Activated CD4-positive, alpha-beta T cell treated with anti-CD3 and anti-CD28 coated beads, Interleukin-2, Interleukin-4, amounts not matched to agents 100 ng/mL and 50 ng/mL, durations not matched to agents 16 hours and 8 hours (primary cell): ENCODE measurements at places on chromosomes 11 and 22.

GRCh38 chr11:123704341-123704740 is 37.1 kb downstream of the ZNF202 start:
- no peak for DNase-seq

- DNase-seq, result no peak
Measured at GRCh38 chr11:82521427-82521826, 212.2 kb downstream of the FAM181B start.

DNA sequence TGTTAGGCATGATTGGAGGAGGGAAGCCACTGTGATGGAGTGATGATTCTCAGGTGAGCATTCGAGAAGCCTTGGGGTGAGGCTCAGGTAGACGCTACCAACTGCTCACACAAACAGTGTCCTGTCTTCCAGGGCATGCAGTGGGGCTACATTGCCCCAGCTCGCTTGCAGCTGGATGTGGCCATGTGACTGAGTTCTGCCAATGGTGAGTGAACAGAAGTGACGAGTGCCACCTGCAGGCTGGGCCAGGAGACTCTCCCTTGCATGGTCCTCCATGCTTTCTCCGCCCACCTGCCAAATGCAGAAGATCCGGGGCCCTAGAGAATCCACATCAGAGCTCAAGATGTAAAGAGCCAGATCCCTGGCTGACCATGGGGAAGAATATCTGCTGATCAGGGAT is 195.9 kb downstream of the BCR start:
- peak; percentile 50 for DNase-seq

DNA sequence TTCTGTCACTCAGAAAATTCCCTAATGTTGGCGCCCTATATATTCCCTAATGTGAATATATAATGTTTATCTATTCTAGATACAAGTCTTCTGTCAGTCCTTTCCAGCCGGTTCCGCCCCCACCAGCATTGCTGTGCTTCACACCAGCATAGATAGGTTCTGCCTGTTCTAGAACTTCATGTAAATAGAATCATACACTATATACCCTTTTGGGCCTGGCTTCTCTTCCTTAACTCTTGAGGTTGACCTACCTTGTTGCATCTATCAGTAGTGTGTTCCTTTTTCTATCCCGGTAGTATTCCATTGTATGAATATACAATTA is 34.6 kb downstream of the OTOG start:
- DNase-seq, result no peak

GRCh38 chr11:127612607-127613006 is 612.0 kb upstream of the KIRREL3 start:
- DNase-seq, result no peak

DNA sequence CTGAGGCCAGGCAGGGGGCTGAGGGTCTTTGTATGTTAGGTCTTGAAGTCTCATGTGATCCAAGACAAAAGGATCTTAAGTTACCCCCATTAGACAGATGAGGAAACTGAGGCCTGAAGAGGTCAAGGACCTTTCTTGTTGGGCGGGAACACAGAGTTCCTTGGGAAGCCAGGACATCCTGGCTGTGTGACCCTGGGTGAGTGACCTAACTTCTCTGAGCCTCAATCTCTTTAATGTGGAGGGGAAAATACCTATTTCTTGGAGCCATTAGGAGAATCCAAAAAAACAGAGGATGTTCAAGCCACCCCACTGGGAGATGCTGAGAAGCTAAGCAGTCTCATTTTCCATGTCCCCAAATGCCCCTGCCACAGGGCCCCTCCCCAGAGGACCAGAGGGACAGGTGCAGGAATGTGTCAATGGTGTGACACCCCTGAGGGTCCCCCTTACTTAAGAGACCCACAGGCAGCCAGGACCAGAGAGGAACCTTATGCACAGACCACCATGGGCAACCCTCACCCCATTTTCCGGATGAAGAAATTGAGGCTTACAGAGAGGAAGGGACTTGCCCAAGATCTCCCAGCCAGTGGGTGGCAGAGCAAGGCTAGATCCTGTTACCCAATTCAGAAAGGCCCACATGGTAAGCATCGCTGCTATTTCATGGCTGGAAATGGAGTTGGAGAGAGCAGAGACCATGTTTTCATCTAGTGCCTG is 8.0 kb downstream of the RAC2 start:
- no peak for DNase-seq

DNA sequence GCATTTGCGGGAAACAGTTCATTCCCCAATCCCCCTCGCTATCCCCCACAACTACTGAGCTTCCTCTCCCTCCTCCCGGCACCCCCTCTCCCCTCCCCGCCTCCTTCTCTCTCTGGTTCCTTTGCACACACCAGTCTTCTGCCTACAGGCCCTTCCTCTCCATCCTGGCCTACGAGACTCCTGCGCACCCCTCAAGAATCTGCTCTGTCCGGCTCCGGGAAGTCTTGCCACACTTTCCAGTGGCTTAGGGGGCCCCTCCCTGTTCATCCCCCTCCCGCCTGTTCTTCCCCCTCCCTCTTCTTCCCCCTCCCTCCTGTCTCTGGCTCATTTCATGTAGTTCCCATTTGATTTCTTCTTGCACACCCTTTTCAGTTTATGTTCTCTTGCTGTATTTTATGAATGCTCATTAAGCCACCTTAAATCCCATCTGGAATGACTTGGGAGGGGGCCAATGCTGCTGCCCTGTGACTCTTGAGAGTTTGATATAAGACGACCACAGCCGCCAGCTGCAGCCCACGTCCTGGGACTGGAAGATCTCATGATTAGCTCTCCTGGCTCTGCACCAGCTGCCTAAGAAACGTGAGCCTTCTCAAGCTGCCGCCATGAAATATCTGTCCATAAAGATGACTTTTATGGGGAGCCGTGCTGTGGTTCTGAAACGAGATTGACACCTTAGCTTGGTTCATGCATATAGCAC is 50.9 kb downstream of the RPS6KA4 start:
- DNase-seq, result no peak

DNA sequence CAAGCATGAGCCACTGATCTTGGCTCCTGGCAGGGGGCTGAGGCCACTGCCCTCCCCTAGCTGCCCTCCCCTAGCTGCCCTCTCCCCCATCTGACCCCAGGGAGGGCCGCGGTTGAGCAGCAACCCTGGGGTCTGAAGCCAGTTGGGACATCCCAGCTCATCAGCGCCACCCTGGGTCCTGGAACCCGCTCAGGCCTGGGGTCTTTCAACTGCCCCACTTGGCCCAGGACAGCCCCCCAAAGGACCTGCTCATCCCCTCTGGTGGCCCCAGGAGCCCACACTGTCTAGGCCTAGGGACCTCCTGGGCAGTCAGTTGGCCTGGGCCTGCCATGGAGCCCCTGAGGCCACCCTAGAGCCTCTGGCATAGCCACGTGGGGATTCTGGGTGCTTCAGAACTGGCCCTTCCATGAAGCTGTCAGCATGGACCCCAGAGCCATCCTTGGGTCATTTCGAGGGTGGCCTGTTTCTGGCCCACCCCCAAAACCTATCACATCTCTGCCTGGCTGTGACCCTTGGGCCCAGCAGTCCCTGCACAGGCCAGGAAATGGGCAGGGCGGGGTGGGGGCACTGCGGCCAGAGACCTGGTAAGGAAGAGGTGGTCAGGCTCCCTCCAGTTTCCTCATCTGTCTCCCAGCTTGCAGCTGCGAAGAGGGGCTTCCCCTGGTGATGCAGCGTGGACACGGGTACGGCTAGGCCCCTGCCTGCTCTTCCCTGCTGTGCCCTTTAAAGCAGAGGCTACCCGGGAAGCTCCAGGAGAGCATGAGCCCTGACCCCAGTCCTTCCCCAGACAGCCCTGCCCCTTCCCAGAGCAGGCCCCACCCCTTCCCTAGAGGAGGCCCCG is 37.9 kb downstream of the MUC2 start:
- DNase-seq, result no peak

GRCh38 chr11:128598506-128599150 is 11.3 kb upstream of the ETS1 start:
- DNase-seq, result no peak

DNA sequence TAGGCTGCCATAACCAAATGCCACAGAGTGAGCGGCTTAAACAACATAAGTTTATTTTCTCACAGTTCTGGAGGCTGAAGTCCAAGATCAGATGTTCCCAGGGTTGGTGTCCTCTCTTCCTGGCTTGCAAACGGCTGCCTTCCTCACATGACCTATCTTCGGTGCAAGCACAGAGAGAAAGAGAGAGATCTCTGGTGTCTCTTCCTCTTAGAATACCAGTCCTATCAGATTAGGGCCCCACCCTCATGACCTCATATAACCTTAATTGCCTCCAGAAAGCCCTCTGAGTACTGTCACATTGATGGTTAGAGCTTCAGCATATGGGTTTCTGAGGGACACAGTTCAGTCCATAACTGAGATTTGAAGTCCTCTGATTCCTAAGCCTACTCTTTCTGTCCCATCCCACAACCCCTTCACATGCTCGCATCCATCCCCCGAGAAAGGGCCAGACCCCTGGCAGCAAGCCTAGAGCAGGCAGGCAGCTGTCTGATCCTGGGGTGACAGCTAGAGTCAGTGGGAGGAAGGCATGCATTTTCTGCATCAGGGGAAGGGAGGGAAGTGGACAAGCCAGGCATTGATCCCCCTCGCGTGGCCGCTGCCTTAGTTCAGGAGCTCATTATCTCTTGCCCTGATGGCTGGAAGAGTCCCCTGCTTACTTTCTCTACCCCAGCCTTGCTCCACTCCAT is 114.1 kb downstream of the FAR1 start:
- DNase-seq, result no peak

GRCh38 chr11:17314904-17315426 is 36.6 kb upstream of the NCR3LG1 start:
- no peak for DNase-seq

DNA sequence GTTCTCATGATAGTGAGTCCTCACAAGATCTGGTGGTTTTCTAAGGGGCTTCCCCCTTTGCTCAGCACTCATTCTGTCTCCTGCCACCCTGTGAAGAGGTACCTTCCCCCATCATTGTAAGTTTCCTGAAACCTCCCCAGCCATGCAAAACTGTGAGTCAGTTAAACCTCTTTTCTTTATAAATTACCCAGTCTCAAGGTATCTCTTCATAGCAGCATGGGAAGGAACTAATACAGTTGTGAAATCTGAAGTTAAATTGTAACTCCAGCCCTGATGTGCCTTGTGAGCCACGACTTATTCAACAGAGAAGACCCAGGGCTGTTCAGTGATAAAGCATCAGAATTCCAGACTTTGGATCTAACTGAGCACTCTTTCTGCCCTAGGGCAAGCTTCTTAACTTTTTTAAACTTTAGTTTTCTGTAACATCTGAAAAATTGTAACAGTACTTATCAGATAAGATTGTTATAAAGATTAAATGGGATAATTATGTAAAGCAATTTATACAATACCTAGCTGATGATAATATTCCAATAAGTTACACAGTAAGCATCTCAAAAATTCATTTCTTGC is 220.0 kb downstream of the TRPC6 start:
- DNase-seq, result no peak

DNA sequence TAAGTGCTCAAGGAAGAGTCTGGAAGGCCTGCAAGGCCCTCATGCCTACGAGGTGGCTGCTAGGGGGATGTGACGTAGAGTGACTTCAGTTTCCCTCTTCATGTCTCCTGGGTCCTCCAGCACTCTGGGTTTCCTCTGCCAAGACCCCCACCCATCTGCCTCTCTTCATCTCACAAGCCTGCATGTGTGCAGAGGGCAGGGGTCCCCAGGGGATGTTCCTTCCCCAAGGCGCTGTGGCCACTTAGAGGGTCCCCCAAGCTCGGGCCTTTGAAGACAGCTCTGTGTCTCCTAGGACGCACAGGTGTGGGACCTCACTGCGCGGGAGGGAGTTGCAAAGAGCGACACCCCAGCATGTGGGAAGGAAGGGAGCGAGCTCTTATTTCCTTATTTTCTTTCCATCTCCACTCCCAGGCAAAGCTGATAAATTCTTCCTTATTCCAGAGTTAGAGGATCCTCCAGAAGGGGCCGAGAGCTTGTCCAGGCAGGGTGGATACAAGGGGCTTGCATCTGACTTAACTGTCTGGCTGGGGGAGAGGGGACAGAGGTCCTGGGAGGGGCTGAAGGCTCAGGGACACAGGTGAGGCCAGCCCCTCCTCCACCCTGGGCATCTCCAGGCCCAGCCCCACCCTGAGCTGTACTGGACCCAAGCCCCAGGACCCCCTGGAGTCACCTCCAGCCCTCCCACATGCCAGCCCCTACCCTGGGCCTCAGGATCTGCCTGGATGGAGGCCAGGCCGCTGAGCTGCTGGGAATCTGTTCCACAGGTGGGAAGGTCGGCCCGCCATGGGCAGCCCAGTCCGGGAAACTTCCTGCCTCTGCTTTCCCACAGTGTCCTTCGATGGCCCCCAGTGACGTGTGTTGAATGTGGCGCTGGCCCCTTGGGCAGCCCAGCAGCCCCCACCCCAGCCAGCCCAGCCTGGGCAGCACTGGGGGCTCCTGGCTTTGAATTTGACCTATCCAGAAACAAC is 59.7 kb upstream of the KCNQ1OT1 start:
- DNase-seq, result no peak

DNA sequence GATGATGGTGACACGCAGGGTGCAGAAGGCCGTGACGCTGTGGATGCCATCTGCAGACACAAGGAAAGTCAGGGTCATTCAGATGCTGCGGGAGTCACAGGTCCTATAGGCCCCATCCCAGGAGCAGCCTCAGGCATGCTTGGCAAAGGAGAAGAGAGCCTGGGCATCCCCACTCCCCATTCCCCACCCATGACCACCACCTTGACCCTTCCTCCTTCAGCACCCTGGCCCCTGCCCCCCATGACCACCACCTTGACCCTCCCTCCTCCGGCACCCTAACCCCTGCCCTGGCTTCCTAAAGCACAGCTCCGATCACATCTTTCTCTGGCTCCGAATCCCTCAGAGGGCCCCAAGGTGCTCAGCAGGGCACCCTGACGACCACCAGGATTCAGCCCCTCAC is 73.1 kb downstream of the CELSR1 start:
- no peak for DNase-seq

- DNase-seq, result peak; percentile 10
Measured at GRCh38 chr11:46948378-46949131, 12.0 kb downstream of the CSTPP1 start.

DNA sequence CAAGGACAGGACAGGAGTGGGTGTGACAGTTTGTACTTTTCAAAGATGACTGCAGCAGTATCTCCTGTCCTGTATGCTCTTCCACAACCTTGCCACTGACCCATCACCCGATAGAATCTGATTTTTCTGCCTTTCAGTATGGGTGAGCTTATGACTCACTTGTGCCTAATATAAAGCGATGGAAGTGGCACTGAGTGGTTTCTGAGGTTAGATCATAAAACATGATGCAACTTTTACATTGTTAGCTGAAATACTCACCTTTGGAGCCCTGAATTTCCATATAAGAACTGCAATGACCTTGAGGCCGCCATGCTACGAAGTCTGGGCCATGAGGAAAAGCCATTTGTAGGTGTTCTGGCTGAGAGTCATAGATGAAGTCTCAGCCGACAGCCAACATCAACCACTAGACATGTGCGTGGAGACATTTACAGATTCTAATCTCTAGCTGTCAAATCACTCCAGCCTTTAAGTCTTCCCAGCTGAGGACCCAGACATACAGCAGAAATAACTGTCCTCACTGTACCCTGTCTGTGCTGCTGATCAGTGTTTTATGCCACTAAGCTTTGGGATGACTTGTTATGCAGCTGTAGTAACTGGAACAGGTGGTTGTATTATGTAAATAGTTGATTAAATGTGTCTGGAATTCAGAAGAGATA is 105.9 kb upstream of the ARHGAP20 start:
- peak; percentile 54 for DNase-seq
